ENCODE measurements at places on chromosomes 12 and 14.

- no peaks in the 10 kb centered on the region for H3K27me3 ChIP-seq
- DNase-seq, result no peak
- H3K36me3 ChIP-seq, result no peaks in the 10 kb centered on the region
- H3K4me3 ChIP-seq, result no peak overlapping the region
- H3K4me1 ChIP-seq, result no peaks in the 10 kb centered on the region
Observed at GRCh38 chr12:104627990-104628830, 171.5 kb downstream of the CHST11 start.

DNA sequence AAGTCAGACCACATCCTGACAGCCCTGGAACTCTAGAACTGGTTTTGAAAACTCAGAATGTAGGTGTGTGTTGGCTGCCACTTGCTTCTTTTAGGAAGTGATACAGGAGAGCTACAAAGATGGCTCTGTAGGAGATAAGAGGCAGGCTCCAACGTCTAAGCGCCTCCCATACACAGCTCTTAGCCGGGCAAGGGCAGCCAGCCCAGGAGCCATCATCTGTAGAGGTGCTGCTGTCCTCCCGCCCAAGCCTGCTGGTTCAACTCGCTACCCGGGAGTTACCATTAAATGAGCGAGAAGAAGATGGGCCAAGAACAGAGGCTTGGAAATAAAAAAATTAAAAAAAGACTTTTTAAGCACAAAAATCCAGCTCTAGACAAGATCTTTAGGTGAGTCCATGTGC lies 61.2 kb upstream of the DIO3 start:
- no peak overlapping the region for H3K4me3 ChIP-seq
- H3K27ac ChIP-seq, result no peak overlapping the region
- no peak for DNase-seq
- no peaks in the 10 kb centered on the region for H3K27me3 ChIP-seq

DNA sequence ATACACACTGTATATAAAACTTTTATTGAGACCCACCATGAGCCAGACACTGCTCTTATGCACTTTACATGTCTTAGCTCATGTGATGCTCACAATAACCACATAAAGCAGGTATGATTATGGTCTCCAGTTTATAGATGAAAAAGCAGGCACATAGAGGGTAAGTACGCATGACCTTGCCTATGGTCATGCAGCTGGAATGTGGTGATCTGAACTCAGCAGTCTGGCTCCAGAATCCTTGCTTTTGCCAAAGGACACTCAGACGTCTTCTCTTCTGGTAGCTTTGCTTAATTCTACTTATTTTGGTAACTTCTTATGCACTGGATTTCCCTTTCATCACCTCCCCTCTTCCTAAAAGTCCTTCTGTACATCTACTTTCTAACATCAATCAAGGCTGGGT lies 103.3 kb upstream of the CRY1 start:
- no peaks in the 10 kb centered on the region for H3K36me3 ChIP-seq
- no peaks in the 10 kb centered on the region for H3K4me1 ChIP-seq
- no peak overlapping the region for H3K27ac ChIP-seq
- no peak overlapping the region for H3K4me3 ChIP-seq
- no peaks in the 10 kb centered on the region for H3K27me3 ChIP-seq
- no peak for DNase-seq

DNA sequence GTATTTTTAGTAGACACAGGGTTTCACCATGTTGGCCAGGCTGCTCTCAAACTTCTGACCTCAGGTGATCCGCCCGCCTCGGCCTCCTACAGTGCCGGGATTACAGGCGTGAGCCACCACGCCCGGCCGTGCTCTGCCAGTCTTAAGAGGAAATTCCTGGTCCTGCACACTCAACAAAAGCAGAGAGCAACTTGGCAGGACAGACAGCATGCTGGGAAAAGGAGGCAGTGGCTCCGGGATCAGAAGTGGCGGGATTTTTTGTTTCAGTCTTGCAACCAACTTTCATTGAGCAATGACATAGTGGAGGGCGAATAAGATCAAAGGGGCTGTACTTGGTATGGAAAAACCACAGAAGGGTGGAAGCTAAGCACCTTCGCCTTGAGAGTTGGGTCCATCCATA lies 2.1 kb downstream of the CKAP4 start:
- no peak overlapping the region for H3K27ac ChIP-seq
- H3K4me3 ChIP-seq, result no peak overlapping the region
- H3K27me3 ChIP-seq, result no peaks in the 10 kb centered on the region

- H3K27me3 ChIP-seq, result peaks cover 22% of the 10 kb centered on the region
- H3K36me3 ChIP-seq, result no peaks in the 10 kb centered on the region
- H3K4me1 ChIP-seq, result peaks cover 2% of the 10 kb centered on the region
- DNase-seq, result no peak
- H3K27ac ChIP-seq, result no peak overlapping the region
- no peak overlapping the region for H3K4me3 ChIP-seq
Observed at GRCh38 chr14:104970231-104971068, 7.7 kb downstream of the AHNAK2 start.

DNA sequence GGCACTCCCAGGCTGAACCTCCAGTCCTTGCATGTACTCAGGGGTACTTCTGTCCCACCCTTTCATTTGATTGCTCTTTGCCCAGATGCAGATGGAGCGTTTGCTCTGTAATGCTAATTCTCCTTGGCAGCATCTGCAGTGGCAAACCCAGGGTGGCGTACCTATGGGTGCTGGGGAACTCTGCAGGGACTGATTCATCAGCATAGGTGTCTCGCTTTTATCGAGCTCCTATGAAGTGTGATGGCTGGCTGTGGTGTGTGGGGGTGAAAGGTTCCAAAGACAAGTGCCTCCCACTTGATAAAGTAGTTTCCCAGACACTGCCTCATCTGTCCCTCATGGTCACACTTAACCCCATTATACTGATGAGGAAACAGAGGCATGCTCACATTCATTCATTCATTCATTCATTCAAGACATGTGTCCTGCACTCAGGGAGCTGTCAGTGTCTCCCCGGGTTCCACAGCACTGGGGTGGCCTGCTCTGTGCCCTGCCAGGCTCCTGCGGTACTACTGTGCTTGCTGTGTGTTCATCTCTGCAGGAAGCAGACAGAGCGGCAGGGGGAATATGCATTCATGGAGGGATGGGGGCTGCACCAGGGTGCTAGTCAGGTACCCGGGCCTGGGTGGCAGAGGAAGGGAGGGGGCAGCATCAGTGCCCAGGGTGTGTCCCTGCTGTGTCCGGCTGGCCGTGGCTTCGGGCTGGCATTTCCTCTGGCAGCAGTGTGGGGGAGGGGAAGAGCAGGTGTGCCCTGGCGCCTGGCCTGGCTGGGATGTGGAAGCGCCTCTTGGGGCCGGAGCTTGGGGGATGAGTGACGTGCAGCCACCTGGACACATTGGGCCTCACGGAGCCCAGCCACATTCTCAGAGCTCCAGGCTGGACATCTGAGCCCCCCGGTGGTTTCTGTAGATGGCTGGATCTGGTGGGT lies 110.9 kb downstream of the TSPAN9 start:
- H3K4me1 ChIP-seq, result no peaks in the 10 kb centered on the region
- H3K27me3 ChIP-seq, result no peaks in the 10 kb centered on the region
- H3K4me3 ChIP-seq, result no peak overlapping the region
- H3K36me3 ChIP-seq, result no peaks in the 10 kb centered on the region
- DNase-seq, result no peak

DNA sequence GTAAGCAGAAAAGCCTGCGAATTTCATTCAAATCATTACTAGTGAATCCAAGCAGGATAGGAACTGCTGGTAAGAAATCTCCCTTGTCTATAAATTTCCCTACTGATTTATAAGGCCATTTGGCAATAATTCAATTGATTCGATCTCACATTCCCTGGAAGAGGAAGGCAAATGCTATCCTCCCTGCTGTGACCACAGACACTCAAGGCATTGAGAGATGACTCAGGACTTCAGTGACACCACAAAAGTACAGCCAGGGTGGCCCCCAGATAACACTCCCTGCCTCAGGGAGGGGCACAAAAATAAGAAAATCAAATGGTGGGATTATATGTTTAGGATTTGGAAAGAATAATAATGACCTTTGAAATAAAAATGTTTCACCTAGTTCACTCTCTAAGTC lies 162.7 kb downstream of the GRIP1 start:
- no peaks in the 10 kb centered on the region for H3K4me1 ChIP-seq
- DNase-seq, result no peak
- H3K4me3 ChIP-seq, result no peak overlapping the region
- no peaks in the 10 kb centered on the region for H3K36me3 ChIP-seq
- no peaks in the 10 kb centered on the region for H3K27me3 ChIP-seq

DNA sequence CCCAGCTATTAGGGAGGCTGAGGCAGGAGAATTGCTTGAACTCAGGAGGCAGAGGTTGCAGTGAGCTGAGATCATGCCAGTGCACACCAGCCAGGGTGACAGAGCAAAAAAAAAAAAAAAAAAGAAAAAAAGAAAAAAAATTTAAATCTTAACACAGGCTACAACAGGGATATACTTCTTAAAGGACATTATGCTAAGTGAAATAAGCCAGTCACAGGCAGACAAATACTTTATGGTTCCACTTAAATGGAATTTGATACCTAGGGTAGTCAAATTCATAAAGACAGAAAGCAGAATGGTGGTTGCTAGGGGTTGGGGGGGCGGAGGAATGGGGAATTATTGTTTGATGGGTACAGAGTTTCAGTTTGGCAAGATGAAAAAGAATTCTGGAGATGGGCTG lies 14.8 kb upstream of the PPTC7 start:
- H3K36me3 ChIP-seq, result no peaks in the 10 kb centered on the region
- DNase-seq, result no peak
- no peaks in the 10 kb centered on the region for H3K4me1 ChIP-seq

GRCh38 chr14:45015133-45015532 lies 53.1 kb downstream of the TOGARAM1 start:
- H3K4me3 ChIP-seq, result no peak overlapping the region

Data from effector memory CD4-positive, alpha-beta T cell (primary cell).